RKO (cell line): ENCODE measurements at places on chromosomes 3 and 15.

DNA sequence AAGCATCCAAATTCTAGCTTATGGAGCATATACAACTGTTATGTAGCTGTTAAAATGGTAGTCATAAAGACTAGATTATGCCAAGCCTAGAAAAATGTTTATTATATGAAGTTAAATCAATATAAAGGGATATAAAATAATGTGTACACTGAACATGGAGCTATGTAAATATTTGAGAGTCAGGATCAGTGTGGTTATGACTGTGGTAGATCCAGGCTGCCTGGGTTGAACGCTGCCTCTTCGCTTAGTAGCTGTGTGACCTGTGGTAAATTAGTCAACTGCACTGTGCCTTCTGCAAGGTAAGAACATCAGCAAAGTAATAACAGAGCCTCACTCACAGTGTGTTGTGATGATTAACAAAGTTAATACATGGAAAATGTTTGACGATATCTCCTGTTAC, 212.2 kb downstream of the RBMS3 start:
- no peak for DNase-seq

DNA sequence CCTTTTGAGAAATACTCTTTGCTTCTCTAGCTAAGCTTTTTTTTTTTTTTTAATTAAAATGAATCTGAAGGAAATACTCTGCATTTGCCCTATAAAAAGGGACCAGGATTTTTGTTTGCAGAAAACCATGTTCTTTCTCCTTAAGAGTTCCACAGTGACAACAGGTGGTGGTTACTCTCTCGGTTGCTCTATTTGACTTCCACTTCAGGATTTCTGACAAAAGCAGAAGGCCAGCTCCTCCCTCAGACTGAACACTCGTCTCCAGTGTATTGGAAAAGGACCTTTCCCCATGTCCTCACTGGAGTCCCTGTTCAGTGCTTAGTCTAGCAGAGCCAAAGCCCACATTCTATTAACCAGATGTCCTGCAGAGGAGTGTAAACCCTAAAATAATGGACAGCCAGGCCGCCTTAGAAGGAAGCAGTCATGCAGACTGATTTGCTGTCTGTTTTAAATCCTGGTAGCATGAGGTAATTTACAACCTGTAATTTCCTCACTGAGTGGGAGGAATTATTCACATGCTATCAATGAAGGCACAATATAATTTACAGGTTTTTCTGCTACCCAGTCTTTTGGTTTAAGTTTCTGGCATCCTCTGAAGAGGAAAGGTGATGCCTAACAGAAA, 599.3 kb downstream of the PYDC2 start:
- no peak for DNase-seq

DNA sequence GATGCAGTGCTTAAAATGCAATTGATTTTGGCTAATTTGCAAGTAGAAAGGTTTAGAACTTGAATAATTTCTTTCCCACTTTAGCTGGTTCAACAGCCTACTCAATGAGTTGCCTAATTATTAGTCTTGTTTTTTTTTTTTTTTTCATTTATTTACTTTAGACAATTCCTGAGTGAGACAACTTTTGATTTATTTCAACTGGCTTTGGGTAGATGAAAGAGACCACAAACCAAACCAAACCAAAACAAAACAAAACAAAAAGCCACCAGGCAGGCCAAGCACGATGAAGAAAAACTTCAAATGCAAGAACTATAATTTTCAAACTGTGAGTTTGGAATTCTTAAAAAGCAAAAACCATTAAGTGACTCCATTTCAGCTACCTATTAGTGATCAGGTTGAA, 469.9 kb downstream of the GBE1 start:
- no peak for DNase-seq

DNA sequence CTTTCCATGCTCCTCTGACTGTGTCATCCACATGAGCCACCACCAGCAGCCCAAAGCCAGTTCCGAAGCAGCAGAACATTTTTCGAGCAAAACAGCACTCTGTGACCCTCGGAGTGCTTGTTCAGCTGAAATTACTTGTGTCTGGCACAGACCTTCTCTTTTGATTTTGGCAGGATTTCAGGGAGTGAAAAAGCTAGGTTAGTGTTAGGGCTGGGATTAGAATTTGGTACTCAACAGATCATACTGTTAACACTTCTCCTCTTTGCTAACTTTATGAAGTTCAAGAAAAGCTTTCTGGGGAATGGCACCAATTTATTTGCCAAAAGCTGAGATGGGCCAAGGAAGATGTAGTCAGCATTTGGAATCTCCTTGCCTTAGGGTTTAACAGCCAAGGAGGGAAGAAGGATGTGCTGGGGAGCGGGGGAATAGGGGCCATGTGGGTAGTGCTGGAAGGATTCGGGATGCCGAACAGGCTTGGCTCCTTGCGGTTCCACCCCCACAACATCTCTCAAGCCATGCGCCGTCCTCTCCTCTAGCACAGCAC, 55.1 kb upstream of the TRA2B start:
- DNase-seq, result no peak

GRCh38 chr3:185175370-185175987, 22.6 kb upstream of the C3orf70 start:
- DNase-seq, result no peak

GRCh38 chr15:48149858-48150257, 28.2 kb downstream of the MYEF2 start:
- peak; percentile 78 for DNase-seq

- no peak for DNase-seq
Measured at GRCh38 chr3:74916696-74917095, 302.2 kb upstream of the CNTN3 start.

DNA sequence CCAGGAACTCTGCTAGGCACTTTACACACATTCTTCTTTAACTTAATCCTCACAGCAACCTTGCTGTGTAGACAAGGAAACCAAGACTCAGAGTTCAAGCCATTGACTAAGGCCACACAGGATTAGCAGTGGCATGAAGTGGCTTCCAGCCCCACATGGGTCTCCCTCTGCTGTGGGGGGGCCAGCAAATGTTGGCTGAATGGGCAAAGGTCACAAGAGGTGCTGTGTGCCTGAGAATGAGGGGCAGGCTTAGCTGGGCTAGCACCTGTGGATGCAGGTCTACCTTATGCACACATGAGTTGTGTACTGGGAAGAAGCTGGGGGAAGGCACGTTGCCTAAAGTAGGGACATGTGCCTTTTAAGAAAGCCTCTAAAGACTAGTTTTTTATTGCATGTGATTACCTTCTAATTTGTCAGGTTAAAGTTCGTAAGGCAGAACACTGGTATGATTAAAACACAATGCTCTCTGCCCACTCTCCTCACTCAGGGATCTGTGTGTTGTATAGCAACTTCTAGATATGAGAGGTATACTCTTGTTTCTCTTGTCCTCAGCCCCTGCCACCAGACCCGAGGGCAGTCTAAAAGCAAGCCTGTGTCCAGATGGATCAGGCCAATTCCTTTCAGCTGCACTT, 10.9 kb downstream of the BAHD1 start:
- DNase-seq, result no peak

DNA sequence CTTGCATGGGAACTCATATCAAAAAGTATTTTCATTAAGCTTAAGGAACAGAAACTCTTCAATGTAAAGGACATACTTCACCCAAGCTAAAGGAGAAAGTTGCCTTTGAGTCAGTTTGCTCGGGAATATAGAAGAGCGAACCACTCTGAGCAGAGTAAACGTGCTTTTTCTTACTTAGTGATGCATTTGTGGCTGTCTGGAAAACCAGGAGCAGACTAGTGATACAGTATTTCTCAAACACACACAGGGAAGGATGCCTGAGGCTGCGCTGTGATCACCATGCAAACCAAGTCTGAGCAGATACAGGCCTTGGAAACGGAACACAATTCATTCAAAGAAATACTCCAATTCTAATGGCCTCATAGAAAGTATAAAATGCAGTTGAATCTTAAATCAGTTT, 121.0 kb upstream of the CDIN1 start:
- no peak for DNase-seq

- no peak for DNase-seq
Measured at GRCh38 chr3:150255826-150256225, 152.3 kb upstream of the TSC22D2 start.

DNA sequence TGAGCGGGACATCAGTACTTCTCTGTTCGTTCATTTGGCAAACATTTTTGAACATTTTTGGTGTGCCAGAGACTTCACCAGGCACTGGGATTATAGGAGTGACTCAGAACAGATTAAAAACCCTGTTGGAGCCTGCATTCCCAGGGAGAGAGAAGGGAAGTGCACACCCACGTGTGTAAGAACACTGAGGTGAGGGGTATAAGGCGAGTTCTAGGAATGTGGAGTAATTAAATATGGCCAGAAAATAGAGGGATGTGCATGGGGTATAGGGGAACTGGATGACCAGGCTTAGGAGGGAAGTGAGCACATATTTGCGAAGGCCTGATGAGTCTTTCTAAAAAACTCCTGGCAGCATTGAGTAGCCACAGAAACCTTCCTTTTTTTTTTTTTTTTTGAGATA, 401.2 kb upstream of the C2CD4B start:
- DNase-seq, result no peak

- DNase-seq, result no peak
Measured at GRCh38 chr3:45164056-45164455, 17.9 kb upstream of the CDCP1 start.

DNA sequence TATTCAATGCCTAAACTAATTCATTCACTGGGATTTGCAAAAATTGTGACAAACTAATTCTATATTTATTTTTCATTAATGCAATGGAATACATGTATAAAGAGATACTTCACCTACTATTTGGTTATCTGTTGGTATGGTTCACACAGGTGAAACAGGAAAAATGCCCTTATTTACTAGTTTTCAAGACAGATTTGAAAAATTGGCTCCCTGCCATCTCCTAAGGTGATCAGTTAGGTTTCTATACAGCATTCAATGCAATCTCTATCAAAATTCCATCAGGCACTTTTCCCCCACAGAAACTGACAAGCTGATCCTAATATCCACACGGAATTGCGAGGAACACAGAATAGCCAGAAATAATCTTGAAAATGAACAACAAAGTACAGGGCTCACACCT, 101.1 kb downstream of the DLG1 start:
- no peak for DNase-seq

DNA sequence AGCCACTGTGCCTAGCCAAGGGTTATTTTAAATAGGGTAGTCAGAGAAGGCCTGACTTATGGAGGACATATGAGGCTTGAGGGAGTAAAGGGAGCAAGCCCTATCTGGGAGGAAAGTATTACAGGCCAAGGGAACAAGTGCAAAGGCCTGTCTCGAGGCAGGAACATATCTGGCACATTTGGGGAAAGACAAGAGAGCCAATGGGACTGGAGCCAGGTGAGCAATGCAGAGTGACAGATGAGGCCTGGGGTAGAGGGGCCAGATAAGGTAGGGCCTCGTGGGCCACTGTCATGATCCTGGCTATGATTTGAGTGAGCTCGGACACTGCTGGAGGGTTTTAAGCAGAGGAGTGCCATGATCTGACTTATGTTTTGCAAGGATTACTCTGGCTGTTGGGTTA, 43.8 kb downstream of the DCP1A start:
- no peak for DNase-seq

DNA sequence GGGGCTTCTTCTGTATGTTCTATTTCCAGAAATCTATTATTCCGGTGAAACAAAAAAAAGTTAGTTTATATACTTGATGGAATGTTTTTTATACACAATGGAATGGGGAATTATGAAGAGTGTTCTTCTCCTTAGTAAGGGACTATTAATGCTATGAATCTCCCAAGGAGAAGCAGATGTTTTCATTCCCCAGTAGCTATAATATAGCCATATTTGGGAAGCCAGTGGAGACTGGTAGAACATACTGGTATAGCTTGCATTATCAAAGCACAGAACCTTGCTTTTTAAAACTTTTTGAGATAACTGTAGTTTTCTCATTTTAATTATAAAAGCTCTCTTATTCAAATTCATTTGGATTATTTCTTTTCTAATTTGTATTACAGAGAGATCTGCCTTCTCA, 38.3 kb downstream of the ADGRG7 start:
- no peak for DNase-seq

GRCh38 chr3:193816656-193817311, 223.8 kb downstream of the OPA1 start:
- DNase-seq, result no peak

DNA sequence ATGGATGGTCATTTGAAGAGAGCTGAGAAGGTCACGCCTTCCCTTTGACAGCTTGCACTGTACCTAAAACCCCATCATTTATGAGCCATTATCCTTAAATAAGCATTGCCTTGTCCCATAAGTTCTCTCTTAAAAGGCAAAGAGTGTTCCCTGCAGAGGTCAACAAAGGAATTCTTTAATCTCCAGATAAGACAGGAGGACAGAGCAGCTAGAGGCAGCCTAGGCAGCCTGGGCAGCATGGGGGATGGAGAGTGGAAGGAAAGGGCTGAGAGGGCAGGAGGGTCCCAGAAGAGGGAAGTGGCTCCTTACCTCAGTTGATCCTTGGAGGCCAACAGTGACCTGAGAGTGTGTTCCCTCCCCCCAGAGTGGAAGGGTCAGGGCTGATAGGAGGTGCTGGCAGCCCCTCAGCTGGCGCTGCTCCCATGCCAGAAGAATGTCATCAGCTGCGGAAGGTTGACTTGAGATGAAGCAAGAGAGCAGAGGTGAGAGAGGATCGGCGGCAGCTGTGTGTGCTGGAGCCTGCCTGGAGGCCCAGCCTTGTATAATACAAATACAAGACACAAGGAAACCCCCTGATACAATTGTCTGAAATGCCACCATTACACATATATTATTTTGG, 12.8 kb downstream of the KBTBD13 start:
- DNase-seq, result no peak

DNA sequence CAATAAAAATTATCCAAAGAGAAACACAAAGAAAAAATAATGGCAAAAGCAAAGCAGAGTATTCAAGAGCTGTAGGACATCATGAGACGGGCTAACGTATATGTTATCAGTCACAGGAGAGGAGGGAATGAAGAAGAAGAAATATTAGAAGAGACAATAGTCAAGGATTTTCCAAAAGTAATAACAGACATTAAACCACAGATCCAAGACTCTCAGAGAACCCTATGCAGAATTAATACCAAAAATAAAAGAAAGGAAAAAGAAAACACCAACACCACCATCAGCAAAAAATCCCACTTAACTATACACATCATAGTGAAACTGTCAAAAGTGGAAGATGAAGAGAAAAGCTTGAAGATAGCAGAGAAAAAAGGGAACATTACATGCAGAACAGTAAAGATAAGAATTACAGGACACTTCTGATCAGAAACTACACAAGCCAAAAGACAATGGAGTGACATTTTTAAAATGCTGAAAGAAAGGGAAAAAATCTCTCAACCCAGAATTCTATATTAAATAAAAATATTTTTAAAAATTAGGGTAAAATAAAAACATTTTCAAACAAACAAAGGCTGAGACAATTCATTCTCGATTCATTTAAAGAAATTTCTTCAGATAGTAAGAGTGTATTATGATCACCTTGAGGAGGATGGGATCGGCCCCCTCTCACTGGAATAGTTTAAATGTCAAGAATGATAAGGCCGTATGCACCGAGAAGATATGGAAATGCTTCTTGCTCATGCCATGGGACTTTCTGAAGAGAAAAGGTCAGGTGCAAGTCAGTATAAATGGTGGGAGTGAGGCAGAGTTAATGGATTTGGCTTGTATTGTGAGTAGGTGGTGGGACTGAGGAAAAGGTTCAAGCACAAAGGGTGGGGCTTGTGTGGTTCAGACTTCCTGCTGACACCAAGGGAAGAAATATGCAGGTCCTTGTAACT, 28.5 kb downstream of the TM2D3 start:
- DNase-seq, result no peak
